Activated CD8-positive, alpha-beta T cell treated with anti-CD3 and anti-CD28 coated beads, Interleukin-2, amount 10 ng/mL, durations not matched to agents 7 days and 5 days (primary cell): ENCODE measurements at places on chromosomes 12 and 14. TPM values are rescaled to one million over a fixed set of nuclear protein-coding genes. Genes with fewer than 3 reads are reported as not detected.
A peak's percentile ranks its signal among the peaks of the same experiment; 100 is the strongest.

- H3K27ac ChIP-seq = no peak overlapping the region
- H3K36me3 ChIP-seq = no peaks in the 10 kb centered on the region
- peaks cover 5% of the 10 kb centered on the region for H3K27me3 ChIP-seq
- H3K4me1 ChIP-seq = no peaks in the 10 kb centered on the region
These were observed 133.7 kb upstream of the RASSF8 start for GRCh38 chr12:25824734-25825133.

DNA sequence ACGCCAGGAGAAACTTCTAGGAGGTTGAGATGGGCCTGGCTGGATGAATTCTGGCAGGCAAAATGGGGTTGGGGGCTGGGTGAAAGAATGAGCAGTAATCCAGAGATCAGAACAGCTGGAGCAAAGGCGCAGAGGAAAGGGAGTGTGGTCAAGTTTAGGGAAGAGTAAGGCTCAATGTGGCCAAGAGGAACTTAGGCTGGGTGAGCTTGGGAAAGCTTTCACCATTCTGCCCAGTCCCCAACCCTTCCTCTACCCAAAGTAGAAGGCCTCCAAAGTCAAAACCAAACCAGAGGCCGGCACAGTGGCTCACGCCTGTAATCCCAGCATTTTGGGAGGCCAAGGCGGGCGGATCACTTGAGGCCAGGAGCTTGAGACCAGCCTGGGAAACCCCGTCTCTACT is 10.2 kb upstream of the RABGGTA start:
- DNase-seq = no peak
- H3K27ac ChIP-seq = no peak overlapping the region
- H3K4me1 ChIP-seq = peaks cover 29% of the 10 kb centered on the region
- H3K4me3 ChIP-seq = no peak overlapping the region

- H3K27ac ChIP-seq = no peak overlapping the region
- peaks cover 2% of the 10 kb centered on the region for H3K27me3 ChIP-seq
- no peak for DNase-seq
- H3K36me3 ChIP-seq = no peaks in the 10 kb centered on the region
- no peak overlapping the region for H3K4me3 ChIP-seq
These were observed 74.9 kb upstream of the BCAT1 start for GRCh38 chr12:25023808-25024207.

- H3K4me3 ChIP-seq = no peak overlapping the region
- H3K27me3 ChIP-seq = peaks cover 56% of the 10 kb centered on the region
- H3K36me3 ChIP-seq = peaks cover 3% of the 10 kb centered on the region
- H3K4me1 ChIP-seq = peaks cover 4% of the 10 kb centered on the region
- DNase-seq = no peak
- H3K27ac ChIP-seq = no peak overlapping the region
These were observed 53.6 kb upstream of the EIF5 start for GRCh38 chr14:103280278-103280928.

DNA sequence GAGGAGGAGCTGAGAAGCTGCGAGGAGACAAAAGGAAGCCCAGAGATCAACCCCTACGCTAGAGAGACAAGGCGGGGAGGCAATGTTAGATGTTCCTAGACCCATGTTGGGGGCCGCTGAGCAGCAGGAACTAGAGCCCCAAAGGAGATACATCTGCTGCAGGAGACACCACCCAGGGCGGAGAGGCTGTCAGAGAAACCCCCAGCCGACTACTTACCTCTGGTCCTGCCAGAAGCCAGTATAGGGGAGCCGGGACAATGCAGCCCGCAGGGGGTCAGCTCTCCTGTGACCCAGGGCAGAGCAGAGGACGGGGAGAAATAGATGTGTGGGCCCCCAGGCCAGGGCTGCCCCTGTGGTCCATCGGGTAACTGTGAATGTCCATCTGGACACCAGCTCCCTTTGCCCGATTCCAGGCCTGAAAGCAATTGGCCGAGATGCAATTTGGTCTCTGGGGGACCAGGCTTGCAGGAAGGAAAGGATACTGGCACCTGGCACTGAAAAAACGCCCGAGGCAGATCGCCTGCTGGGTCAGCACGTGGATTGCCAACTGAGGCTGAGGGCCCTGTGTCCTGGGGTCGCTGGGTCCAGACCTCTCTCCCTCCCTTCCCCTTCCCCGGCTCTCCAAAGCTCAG is 34.9 kb downstream of the SYNE3 start:
- no peak for DNase-seq
- peaks cover 32% of the 10 kb centered on the region for H3K4me1 ChIP-seq
- no peak overlapping the region for H3K4me3 ChIP-seq

DNA sequence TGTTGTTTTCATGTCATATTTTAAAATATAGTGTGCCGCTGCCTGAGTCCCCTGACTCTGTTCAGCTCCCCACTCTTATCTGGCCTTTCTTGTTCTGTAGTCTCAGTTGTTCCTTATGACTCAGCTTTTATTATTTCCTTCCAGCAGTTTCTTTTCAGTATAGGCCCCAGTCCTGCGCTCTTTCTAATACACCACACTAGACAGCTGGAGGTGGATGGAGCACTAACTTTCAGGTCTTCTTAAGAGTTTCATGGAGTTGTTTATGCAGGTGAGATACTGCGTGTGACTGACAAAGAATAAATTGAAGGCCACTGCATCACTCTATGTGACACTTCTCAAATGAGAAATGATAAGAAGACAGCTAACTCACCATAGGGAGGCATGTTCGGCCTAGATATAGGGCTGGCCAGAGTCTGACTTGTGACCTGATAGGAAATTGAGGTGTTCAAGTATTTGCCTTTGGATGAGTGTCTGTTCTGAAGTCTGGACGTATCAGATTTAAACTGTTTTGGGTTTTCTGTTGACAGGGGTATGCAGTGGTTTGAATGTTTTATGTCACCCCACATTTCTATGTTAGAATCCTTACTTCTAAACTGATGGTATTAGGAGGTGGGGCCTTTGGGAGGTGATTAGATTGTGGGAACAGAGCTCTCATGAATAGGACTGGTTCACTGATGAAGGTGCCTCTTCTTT is 60.8 kb upstream of the CLMN start:
- no peaks in the 10 kb centered on the region for H3K4me1 ChIP-seq
- H3K27me3 ChIP-seq = peaks cover 12% of the 10 kb centered on the region
- no peak overlapping the region for H3K27ac ChIP-seq
- H3K4me3 ChIP-seq = no peak overlapping the region
- no peaks in the 10 kb centered on the region for H3K36me3 ChIP-seq

GRCh38 chr12:121657305-121658008 is 12.0 kb downstream of the MORN3 start:
- peak overlapping the region; percentile 95 for H3K27ac ChIP-seq
- H3K4me3 ChIP-seq = no peak overlapping the region
- H3K4me1 ChIP-seq = peaks cover 74% of the 10 kb centered on the region
- H3K27me3 ChIP-seq = no peaks in the 10 kb centered on the region

DNA sequence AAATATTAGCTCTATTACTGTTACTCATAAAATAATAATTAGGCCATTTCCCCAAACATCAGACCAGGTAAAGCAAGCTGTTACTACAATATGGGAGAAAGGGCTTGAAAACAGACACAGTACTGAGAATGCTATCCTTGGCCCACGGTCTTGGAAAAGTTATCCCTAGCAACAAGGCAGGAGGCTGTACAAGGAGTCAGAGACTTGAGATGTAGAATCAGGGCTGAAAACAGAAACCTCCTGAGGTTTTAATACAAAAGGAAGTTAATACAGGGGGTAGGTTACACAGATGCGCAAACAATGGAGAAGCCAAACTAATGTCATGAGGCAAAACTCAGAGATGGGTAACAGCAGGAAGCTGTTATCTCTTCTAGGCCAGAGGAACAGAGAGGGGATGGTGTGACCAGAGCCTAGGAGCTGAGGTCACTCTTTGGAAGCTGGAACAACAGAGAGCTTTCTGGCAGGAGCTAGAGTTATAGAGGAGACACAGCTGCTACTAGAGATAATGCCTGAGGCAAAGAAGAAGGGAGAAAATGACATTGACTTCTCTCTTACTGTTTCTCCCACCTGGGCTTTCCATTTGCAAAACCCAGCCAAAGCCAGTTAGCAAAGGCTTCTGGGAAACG is 248.8 kb downstream of the SUDS3 start:
- no peak overlapping the region for H3K4me3 ChIP-seq
- H3K36me3 ChIP-seq = no peaks in the 10 kb centered on the region
- no peak for DNase-seq
- no peaks in the 10 kb centered on the region for H3K27me3 ChIP-seq
- no peaks in the 10 kb centered on the region for H3K4me1 ChIP-seq
- no peak overlapping the region for H3K27ac ChIP-seq

DNA sequence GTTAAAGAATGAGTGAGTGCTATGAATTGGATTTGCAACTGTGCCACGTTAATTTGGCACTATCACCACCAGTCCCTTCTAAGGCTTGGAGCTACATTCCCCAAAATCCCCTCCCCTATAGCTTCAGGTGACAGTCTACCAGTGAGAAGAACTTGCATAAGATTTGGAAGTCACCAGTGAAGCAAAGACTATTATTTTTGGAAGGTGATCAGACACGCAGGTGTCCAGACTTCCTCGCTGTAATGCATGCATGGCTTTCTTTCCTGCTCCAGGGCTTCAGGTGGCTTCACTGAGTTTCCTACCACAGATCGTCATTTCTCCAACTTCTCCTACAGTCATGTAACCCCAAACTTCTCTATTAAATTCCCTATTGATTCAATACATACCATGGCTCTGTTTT is 61.4 kb downstream of the SLC41A2 start:
- H3K4me1 ChIP-seq = no peaks in the 10 kb centered on the region
- H3K36me3 ChIP-seq = no peaks in the 10 kb centered on the region
- H3K4me3 ChIP-seq = no peak overlapping the region

The KLRG1 gene
- 4.3 TPM for total RNA-seq

The NR1H4 gene
- total RNA-seq = not detected
